ENCODE measurements at places on chromosomes 5 and 9.
A peak's percentile ranks its signal among the peaks of the same experiment; 100 is the strongest.

- DNase-seq: no peak
These were observed 344.7 kb upstream of the SLC30A5 start for GRCh38 chr5:68749077-68749476.

- DNase-seq: no peak
These were observed 1379.8 kb downstream of the MAT2B start for GRCh38 chr5:164885179-164885578.

GRCh38 chr5:147160902-147161700 is 73.7 kb upstream of the STK32A start:
- DNase-seq: no peak

GRCh38 chr9:84261070-84261746 is 79.3 kb downstream of the SLC28A3 start:
- peak; percentile 94 for DNase-seq

DNA sequence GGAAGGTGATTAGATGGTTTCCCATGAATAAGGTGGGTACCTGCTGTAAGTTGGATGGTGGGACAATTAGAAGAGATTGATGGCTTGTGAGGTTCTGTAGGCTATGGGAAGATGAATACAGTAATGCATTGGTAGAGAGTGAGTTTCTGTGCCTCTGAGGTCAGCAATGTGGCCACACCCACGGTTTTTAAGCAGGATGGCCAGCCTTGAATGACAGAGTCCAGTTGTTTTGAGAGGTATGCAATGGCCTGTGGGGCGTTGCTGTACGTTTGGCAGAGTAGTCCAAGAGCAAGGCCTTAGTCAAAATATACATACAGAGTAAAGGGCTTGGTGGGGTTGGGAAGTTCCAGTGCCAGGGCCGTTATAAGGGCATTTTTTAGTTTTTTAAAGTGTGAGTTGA is 235.6 kb upstream of the C9orf72 start:
- no peak for DNase-seq

Data from right cardiac atrium (tissue), 5 donors.